ENCODE measurements at places on chromosomes 6 and 20. TPM values are rescaled to one million over a fixed set of nuclear protein-coding genes. Genes with fewer than 3 reads are reported as not detected.

The FAM209B gene
- polyA plus RNA-seq, result not detected

The UST gene
- 11.0 TPM for polyA plus RNA-seq

DNA sequence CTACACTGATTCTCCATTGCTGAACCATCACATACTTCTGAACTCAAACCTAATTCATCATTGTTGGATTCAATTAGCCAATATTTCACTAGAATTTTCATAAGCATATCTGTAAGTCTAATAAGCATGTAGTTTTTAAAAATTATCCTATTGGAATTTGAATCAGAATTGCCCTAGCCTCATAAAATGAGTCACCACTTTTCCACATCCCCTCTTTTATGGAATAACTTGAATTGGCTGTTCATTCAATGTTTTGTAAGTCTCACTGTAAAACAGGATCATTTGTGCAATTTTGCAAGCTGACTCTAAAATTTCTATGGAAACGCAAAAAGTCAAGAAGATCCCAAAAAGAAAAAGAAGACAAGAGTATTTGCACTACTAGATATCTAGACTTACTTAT lies 141.0 kb downstream of the HACE1 start:
- no peak for DNase-seq

GRCh38 chr20:41141153-41141815 lies 3.9 kb downstream of the PLCG1 start:
- DNase-seq, result no peak

DNA sequence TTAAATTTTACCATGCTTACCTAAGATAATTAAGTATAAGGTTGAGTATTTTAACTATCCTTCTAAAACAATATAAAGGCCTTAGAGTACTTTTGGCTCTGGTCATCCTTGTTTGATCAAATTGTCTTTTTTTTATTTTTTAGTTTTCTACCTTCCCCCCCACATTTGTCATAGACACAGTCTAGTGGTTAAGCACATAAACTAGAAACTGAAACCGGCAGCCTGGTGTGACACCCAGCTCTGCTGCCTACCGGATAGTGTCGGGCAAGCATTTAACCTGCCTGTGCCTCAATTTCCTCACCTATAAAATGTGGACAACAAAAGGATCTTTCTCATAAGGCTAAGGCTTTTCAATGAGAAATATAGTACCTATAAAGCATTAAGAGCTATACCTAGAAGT lies 21.6 kb upstream of the TULP4 start:
- DNase-seq, result no peak

DNA sequence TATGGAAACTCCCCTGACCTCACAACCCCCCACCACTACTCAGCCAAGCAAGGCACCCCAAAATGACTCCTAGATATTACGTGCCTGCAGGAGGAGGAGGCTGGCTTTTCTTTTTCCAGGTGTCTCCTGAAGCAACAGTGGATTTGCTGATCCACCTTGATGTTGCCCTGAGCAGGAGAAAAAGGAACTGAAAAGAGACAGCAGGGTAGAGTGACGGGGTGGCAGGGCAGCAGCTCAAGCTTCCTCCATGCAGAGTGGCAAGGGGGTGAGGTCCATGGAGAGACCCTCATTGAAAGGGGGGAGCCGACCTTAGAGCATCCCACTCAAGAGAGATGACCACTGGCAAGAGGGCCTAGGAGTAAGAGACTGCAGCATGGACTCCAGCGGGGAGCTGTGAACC lies 112.0 kb upstream of the SIRPA start:
- DNase-seq, result no peak

DNA sequence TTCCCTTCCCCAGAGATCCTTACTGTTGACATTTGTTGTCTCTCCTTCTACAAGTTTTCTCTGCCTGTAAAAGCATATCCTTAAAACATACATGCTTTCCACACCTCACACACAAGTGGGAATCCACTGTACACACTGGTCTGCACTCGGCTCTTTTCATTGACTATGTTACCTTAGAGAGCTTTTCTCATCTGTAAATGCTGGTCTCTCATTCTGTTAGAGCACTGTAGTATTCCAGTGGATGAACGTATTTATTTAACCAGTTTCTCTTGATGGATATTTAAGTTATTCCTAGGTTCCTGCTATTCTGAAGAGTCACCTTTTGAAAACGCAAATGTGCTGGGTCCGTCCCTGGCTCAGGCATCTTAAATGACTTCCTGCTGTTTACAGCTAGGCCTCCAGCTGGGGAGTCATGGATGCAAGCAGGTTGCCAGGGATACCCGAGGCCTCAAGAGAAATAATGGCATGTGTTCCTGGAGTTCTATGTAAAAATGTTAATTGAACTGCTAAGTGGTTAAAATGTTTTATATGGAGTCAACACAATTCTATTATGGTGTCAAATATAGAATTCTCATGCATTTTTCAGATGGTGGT lies 61.1 kb upstream of the TGM3 start:
- no peak for DNase-seq

GRCh38 chr20:17558941-17559304 lies 11.0 kb upstream of the DSTN start:
- DNase-seq, result no peak

GRCh38 chr20:10447028-10447427 lies 11.9 kb downstream of the SLX4IP start:
- DNase-seq, result no peak

- DNase-seq, result no peak
Measured at GRCh38 chr6:85241498-85242052, 208.3 kb upstream of the NT5E start.

GRCh38 chr6:15039136-15039535 lies 206.7 kb upstream of the JARID2 start:
- DNase-seq, result no peak
